ENCODE measurements at places on chromosomes 2 and 18.

GRCh38 chr18:8252371-8252770 lies 356.9 kb upstream of the RAB12 start:
- DNase-seq: no peak

- peak; percentile 53 for DNase-seq
Observed at GRCh38 chr2:179264368-179265081, at the start of gene SESTD1. SESTD1 (minus strand) TSS chr2:179264832; CDS start chr2:179191841, 72,991 bp downstream.

GRCh38 chr2:39429746-39430145 lies 7.3 kb downstream of the MAP4K3 start:
- no peak for DNase-seq

- DNase-seq: no peak
Observed at GRCh38 chr18:12417687-12418086, 10.0 kb downstream of the PRELID3A start.

DNA sequence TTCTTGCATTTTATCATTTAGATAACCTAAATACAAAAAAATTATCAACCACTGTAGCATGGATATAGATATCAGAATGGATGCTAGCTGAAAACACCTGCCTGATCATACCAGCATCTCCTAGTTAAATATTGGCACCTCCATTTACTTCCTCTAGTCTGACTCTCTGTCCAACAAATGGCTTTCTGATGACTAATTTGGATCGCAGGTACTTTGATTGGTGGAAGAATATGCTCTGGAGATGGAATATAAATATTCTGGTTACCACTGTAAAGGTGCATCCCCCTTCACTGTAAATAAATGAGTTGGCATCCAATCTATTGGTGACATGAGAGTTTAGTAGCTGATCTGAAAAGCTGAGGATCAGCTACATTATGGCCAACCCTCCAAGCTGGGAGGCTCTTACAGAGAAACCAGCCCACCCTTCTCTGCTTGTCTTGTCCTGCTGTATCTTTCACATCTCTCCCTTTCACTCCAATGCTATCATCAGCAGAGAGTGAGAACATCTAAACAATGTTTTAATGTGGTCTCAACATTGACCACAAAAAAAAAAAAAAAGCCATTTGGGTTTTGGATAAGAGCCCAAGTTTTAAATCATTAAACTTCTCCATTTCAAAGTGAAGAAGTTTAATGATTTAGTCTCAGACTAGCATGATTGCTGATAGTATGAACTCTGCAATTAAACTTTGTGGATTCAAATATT lies 90.5 kb downstream of the PMAIP1 start:
- no peak for DNase-seq

GRCh38 chr2:75709297-75709696 lies 1.4 kb downstream of the GCFC2 start:
- no peak for DNase-seq

GRCh38 chr2:155665704-155666103 lies 666.8 kb downstream of the NR4A2 start:
- DNase-seq: no peak

GRCh38 chr2:196187898-196188458 lies 16.6 kb upstream of the STK17B start:
- DNase-seq: no peak

GRCh38 chr2:20541651-20542050 lies 94.8 kb downstream of the RHOB start:
- DNase-seq: no peak

DNA sequence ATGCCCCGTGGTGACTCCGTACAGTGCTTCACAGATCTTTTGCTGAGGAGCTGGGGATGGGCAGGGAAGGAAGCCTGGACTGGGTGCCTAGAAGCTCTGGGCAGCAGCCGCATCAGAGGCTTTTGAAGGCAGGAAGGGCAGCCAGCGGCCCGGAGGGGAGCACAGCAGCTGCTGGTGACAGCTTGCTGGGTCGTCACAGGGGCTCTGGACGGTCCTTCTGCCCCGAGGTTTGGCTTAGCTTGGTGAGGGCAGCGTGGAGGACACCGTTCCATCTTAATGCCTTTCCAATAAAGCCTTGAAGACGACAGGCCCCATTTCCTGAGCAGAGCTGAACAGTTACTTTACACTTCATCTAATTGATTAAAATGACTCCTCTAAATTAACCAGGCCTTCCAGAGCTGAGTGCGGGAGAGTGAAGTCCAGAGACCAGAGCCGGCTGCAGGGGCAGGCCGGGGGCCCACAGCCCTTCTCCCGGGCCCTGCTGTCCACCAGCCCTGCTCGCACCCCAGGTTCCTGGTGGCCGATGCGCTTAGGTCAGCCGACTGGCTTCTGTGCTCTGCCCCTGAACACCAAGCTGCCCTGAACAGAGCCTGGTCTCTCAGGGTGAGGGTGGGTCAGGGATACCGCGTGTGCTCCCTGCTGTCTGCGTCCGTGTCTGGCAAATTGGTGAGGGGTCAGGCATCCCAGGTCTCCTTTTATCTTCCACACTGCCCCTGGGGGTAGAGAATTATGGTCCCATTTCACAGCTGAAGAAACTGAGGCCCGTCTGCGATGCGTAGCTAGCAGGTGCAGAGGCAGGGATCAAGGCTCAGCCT lies 43.5 kb downstream of the RRM2 start:
- no peak for DNase-seq

DNA sequence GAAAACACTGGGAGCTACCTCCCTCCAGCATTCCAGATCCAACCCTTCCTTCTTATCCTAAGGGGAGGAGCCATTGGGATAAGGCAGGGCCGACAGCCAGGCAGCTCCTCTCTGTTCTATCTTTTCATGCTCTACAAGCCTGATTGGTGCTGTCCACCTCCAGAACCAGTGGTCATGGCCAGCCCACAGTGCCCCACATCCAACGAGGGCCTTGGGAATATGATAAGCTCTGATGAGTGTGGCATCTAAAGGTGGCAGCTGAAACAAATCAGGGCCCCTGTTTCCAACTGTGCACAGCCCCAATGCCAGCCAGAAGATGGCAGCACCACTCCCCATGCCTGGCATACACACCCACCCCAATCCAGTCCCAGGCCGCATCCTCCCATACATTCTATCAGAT lies 329.3 kb downstream of the C1D start:
- DNase-seq: peak; percentile 19

GRCh38 chr18:26386002-26386401 lies 159.8 kb downstream of the TAF4B start:
- DNase-seq: no peak

DNA sequence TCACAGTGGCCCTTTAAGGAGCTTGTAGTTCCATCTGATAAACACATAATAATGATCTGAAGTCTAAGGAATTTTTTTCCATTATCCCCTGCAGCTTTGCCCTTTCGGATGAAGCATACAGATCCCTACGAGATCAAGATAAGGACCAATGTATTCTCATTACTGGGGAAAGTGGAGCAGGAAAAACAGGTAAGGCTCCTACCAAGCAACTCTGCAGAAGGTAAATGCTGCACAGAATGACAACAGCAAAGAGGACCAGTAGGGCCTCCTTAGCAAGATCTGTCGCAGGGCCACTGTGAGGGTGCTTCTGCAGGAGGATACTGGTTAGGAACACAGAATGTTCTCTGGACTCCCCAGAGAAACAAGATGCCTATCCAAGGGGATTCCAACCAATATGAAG lies 84.6 kb downstream of the MYO1B start:
- no peak for DNase-seq

- no peak for DNase-seq
Observed at GRCh38 chr2:30511122-30512083, 64.4 kb downstream of the LCLAT1 start.
